HS-5 (cell line): ENCODE measurements at places on chromosomes 11 and 22.

DNA sequence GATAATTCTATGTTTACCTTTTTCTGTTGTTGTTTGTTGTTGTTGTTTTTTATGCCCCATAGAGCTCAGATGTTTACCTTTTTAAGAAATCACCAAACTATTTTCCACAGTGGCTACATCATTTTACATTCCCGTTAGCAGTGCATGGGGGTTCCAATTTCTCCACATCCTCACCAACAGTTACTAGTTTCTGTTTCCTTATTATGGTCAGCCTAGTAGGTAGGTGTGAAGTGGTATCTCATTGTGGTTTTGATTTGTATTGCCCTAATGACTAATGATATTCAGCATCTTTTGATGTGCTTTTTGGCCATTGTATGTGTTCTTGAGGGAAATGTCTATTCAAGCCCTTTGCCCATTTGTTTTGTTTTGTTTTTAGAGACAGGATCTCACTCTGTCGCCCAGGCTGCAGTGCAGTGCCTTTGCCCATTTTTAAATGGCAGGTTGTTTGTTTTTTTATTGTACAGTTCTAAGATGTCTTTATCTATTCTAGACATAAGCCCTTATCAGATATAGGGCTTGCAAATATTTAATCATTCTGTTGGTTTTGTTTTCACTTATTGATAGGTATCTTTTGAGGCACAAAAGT lies 27.5 kb downstream of the CHEK2 start:
- DNase-seq: no peak

DNA sequence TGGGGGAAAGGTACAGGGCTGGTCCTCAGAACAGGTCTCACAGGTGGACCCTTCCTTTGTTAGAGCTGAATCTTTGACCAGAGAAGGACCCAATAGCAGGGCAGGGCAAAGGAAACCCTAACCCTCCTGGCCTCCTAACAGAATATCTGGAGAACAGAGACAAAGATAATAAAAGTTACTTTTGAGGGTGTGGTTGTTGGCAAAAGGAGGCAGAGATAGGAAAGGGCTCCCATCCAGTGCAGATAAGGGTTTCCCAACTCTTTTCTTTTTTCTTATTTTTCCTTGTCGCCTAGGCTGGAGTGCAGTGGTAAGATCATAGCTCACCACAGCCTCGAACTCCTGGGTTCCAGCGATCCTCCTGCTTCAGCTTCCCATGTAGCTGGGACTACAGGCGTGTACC lies 11.9 kb downstream of the PCSK7 start:
- DNase-seq: no peak

DNA sequence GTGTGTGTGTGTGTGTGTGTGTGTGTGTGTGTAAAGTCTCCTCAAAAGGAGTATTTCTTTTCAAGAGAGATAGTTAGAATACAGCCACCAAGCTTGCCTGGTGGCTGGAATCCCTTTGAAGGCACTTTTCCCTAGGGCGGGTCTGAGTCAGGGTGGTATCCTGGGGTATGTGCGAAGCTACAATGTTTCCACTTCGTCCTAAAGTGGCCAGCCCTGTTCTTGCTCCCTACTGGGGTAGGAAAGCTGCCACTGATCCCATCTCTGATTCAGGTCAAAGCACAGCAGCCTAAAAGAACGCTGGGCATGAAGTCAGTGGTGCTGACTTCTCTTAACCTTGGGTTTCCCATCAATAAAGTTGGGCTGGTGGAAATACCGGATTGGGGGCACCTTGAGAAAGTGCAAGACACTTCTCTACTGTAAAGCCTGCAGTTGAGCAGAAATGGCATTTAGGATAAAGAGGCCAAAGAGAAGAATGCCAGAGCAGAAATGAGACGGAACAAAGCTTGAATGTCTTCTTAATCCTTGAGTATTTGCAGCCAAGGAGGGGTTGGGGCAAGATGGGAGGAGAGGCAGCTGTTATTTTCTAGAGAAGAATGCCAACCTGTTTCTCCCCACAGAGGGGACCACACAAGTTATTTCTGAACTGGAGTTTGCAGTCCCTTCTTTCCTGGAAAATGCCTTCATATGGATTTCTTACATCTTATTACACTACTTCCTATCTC lies 35.3 kb downstream of the ZNRF3 start:
- DNase-seq: no peak

- DNase-seq: no peak
Measured at GRCh38 chr22:47355388-47355725, 592.9 kb downstream of the TBC1D22A start.

DNA sequence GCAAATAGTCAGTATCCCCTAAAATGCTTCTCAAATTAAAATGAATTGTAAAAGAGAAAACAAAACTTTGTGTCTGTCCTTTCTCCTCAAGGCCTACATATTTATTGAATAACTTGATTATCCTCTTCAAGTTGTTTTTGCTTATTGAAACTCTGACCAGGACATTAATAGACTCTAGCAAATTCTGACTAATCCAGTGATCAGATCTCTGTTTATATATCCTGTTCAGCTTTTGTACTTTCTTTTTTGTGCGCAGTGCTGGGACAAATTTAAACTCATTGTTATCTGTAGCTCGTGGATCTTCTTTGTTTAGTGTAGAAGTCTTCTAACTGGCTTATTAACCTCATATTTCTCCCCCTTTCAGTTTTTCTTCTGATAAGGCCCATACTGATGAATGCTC lies 139.9 kb upstream of the SORL1-AS1 start:
- DNase-seq: no peak

DNA sequence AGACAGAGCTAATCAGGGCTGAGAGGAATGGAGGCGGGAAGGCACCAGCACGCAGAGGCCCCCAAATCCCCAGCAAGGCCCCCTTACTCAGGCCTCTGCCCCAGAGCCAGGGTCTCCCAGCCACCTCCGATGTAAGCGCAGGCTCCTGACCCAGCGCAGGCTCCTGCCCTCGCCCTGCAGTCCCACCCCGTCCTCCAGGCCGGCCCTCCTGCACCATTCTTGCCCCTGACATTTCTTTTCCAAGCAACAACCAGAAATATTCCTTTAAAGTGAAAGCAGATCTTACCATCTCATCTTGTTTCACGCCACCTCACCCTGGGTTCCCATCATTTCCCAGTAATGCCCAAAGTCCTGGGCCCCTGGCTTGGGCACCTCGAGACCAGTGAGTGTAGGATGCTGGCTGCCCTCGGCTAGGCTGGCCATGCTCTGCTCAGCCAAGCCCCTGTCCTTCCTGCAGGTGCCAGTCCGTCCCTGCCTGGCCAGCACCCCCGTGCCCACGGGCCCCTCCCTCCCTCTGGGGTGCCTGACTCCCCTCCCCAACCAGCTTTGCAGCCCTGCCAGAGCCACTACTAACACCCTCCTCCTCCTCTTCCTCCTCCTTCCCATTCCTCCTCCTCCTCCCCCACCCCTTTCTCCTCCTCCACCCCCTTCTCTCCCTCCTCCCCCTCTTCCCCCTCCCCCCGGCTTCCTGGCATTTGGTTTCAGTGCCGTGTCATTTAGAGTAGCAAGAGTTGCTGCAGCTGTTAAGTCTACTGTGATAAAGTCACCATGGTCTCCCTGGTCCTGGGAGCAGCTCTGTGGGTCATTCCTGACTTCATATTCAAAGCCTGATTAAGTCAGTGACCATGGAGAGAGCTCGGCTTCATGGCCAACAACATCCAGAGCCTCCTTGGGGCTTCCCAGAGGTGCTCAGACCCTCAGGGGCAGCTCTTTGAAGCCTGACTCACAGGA lies 78.7 kb downstream of the PIWIL3 start:
- no peak for DNase-seq

DNA sequence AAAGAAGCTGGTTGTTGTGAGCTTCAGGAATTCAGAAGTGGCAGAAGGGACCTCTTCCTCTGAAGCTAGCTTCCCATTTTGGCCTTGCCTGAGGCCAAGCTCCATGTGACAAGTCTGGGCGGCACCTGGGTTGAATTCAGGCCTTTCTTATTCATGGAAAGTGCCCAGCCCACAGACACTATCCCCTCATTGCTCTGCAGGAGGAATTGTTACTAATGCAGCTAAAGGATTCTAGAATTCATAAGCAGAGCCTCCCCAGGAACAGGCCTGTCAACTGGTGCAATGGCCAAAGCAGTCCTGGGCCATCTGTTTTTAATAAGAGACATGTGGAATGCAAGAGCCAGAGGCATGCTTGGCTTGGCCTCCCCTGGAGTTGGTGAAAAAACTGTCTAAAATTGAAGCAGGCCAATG lies 71.4 kb downstream of the SLC1A2 start:
- DNase-seq: no peak

DNA sequence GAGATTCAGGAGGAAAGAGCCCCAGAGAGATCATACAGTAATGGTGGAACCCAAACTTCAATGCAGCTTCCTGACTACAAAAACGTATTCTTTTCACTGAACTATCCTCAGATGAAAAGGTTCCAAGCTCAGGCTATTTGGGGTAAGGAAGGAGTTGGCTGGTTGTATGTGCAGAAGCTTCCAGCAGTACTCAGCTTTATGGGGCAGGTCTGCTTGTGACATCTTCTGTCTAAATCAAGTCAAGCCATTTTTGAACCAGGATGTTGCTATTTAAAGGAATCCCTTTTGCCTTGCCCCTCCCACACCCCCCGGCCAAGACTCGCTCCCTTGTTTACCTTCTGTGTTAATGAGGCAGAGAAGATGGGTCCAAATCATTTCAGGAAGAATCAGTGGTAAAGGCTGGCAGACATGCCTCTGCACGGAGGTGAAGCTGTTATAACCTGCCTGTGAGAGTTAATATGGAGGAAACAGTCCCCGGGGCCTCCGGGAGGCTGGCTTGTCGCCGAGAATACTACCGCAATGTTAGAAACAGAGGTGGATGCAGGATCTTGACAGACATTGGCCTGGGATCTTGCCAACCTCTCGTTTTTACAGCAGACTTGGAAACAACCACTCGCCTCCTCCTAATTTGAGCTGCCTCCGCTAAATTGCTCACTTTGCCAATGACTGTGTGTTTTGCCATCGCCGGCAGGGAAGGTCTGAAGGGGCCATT lies 45.4 kb downstream of the TIMP3 start:
- no peak for DNase-seq

DNA sequence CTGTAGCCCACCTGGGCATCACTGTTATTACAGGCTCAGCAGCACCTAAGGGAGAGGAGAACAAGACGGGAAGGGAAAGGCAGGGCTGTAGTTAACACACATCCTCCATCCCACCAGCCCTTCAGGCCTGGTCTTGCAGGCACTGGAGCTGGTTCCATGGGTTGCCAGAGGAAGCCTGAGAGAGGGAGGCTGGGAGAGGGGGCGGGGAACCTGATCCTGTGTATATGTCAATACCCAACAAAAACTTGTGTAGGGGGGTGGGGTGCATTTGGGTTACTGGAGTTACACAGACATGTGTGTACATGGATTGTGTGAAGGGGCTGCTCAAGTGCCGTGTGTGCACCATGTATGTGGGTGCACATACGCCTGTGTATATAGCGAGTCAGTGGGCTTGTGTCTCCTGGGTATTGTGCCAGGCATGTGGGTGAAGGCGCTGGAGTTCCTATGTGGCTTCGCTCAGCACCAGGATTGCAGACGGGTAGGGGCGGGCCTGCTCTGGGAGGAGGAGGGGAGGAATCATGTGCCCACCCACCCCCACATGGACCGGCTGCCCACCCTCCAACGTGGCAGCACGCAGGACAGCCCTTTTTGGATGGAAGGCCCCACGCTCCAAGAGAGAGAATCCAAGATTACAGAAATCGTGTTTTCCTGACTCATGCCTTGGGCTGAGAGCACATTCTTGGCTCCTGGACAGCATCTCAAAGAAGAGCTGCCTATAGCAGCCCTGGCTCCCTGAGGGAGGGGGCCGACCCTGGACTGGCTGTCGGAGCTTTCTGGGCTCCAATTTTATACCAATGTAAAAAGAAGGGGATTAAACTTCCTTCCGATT lies 4.2 kb upstream of the SERPINH1 start:
- DNase-seq: no peak

DNA sequence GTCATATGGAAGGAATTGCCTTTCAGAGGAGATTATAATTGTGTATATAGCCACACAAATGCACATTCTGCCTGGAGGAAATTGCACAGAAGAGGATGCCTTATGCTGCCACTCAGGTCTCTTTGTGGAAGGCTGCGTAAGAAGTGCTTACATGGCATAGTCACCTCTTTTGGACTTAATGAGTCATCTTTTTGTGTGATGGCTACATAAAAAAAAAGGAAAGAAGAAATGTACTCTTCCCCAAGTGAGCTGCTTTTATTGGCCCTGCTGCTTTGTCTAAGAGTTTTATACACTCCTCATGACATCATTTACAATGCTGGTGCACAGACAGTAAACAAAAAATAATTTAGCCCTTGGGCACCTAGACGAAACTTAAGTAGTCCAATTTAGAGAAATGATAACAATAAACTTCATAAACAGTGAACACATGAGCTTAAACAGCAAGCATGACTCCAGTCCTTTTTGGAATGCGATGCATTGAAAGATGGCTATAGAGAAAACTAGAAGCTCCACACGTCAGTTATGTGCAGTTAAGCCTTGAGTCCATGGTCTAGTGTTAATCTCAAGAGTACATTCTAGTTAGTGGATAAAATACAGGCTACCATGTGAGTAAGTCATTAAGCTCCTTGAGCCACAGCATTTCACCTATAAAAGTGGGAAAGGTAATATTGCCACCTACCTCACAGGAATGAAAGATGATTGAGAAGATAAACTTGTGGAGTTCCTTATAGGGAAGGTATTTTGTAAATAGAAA lies 12.0 kb downstream of the CSTPP1 start:
- no peak for DNase-seq

DNA sequence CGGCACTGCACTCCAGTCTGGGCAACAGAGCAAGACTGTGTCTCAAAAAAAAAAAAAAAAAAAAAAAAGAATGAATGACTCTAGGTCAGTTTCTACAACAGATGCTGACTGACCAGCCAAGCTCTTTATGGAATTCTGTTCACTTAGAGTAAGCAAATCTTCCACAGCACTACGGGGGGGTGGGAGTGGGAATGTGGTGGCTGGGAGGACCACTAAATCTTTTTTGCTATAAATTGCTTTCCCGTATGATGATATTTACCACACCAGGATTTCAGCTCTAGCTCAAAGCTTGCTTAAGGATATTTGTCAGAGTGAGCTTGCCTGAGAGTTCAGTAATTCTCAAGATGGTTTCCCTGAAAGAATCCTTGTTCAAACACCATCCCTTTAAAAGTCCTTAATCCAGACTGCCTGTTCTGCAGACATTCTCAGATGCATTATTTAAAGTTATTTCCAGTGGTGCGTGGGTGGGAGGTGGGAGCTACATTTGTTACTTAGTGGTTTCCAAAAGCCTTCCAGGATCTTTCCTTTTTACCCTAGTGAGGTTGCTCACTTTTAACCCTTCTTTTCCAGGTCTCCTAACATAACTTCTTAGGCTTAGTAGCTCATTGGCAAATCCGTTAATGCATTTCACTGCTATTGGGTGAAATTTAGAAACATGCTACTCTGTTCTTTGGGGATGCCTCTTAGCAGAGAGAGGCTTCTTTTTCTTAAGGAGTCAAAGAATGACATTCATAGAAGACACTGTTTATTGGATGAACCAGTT lies 65.9 kb downstream of the UBASH3B start:
- no peak for DNase-seq

- no peak for DNase-seq
Measured at GRCh38 chr11:66835768-66836405, 7.4 kb upstream of the RCE1 start.

DNA sequence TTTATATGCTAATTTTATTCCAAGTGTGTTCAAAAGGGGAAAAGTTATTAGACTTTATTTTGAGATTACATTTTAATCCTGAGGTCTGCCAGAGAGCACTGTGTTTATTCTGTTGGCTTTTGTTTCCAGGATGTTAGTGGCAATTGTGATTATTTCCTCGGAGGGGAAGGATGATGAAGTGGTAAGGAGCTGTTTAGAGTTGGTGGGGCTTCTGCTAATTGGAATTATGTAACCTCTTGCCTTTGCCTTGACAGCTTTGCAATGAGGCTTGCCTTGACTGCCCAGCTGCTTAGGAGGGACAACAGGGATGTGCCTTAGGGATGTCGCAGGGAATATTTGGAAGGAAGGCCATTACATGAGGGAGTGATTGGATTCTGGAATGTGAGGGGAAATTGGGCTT lies 89.7 kb upstream of the E2F8 start:
- DNase-seq: no peak
